ENCODE measurements at places on chromosomes 2 and 18.

- DNase-seq: no peak
Observed at GRCh38 chr18:28946471-28946870, 769.5 kb upstream of the CDH2 start.

DNA sequence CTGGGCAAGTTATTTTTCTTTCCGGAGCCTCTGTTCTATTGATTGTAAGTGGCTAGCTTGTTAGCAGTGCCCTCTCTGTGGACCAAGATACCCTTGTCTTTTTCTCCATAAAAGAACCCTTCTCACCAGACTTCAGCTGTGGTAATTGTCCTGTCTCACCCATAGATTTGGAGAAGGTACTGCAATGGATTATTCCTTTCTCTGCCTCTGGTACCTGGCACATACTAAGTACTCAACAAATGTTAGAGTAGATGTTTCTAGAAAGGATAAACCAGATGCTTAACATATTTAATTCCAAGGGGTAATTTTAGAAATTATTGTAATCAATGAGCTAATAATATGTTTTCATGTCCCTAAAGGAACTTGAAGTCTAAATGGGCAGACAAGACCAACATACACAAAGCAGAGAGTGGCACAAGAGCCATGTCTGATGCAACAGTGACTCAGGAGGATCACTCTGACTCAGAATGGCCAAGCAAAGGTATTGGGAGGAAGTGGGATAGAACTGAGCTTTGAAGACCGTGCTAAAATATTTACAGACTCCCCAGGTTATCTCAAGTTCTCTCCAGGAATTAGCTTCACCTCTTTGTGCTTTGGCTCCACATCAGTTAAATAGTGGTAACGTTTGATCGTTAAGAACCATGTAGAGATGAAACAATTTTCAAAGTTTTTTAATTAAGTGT, 129.7 kb upstream of the OSR1 start:
- no peak for DNase-seq

DNA sequence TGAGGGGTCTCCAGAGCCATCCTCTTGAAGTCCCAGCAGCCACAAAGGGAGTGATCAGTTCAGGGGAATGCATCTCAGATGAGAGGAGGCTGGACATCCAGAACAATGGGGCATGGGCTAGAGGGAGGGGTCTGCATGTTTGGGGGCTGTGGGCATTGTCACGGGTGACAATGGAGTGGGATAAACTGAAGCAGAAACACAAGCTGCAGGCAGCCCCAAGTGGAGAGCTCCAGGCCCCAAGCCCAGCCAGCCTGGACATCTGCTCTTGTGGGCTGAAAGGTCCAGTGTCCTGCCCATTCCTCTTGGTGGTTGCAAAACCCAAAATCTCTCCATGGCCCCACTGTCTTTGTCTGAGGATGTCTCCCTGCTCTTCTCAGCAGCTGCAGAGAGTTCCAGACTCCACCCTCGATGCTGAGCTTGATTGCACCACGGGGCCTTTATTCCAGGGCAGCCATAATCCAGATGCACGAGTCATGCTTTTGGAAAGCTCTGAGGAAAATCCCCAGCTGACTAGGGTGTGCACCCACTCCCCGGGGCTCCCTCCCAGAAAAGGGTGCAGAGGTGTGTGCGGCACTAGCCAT, 149.4 kb downstream of the TNS1 start:
- no peak for DNase-seq

- no peak for DNase-seq
Observed at GRCh38 chr2:145801210-145801609, 1281.3 kb upstream of the ZEB2 start.

DNA sequence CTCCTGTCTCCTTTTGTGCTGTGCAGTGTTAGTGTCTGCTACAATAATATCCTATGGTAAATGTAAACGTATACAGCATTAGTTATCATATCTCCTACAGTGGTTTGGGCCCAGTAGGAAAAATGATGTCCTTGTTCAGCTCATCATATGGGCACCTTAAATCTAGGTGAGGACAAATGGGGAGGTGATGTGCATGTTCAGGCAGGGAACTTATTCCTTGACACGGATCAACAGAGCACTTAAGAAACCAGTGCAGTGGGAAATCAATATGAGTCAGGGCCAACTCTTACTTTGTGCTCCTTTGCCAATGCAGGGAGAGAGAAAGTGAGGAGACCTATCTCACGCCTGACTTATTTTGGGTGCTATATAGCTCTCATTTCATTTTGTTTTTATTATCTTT, 76.4 kb downstream of the KLHL14 start:
- no peak for DNase-seq

GRCh38 chr2:58923869-58924268, 682.7 kb upstream of the FANCL start:
- DNase-seq: no peak

DNA sequence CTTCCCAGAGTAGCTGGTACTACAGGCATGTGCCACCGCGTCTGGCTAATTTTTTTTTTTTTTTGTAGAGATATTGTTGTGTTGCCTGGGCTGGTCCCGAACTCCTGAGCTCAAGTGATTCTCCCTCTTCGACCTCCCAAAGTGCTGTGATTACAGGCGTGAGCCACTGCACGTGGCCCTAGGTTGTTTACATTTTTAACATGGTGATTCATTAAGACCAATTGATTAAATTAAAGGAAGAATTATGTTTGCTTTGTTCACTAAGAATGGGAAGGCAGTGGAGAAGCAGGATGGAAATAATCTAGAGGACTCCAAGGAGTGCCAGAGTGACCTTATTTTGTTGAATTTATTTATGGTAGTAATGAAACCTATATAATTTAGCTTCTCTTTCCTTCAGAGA, 7.5 kb downstream of the LCLAT1 start:
- no peak for DNase-seq

DNA sequence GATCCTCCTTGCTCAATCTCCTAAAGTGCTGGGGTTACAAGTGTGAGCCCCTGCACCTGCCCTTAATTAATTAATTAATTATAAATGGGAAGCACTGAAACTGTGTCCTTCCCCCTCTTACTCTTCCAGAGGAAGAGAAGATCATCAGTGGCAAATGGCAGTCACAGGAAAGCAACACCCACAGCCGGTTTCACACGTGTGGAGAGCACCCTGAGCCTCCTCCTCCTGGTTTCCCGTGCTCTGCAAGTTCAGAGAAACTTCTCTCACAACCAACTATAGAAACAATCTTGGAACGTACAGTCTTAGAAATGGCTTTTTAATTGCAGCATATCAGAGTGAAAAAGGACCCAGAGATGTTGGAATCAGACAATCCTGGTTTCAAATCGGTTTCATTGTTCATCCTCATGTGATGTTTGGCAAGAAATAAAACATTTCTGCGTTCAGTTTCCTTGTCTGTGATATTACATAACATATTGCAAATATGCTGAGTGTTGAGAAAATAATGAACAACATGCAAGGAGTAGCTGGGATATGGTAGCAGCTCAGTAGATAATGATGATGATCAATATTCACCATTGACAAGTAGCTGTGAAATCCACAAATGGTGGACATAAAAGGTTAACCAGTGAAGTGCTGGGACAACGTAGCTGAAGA, 141.0 kb upstream of the KCTD1 start:
- no peak for DNase-seq

- DNase-seq: no peak
Observed at GRCh38 chr2:16680781-16681180, 15.1 kb upstream of the CYRIA start.

DNA sequence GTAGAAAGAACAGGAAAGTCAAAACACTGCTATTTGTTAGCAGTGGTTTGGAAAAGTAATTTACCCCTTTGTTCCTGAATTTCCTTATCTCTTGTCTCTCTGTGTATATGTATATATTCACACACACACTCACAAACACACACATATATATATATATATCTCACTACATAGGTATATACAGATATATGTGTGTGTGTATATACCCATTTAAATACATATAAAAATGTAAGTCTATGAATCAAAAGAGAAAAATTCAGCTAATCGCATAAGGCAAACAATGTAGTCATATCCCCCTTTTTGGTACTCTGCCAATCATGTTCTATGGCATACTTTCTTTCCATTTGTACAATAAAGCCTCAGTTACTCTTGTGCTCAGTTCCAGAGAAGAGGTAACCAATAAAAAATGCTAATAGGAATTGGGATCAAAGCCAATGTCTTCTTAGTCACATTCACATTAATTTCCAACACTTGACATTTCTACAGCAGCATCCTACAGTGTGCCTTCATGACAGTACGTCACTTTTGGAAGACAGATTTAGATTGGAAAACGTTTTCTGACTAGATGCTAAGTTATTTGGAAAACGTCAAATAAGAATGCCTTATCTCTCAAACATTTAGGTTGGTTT, 94.6 kb downstream of the MC4R start:
- no peak for DNase-seq

DNA sequence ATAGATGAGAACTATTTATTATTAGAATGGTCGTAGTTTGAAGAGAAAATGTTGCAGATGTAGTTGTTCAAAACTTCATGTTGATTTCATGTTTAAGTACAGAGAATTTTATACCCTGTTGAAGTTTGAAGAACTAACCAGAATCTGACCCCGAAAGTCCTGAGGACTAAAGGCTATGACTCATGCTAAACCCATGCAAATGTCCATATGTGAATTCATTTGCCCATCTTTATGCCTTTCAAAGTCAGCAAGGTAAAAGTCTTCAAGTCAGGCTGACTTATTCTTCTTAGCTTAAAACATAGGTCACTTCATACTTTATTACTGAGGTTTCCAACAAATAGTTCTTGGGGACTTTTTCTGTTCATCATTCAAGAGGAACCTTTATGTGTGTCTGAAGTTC, 185.5 kb downstream of the CCDC85A start:
- no peak for DNase-seq

GRCh38 chr2:21220930-21221329, 97.2 kb downstream of the TDRD15 start:
- no peak for DNase-seq

DNA sequence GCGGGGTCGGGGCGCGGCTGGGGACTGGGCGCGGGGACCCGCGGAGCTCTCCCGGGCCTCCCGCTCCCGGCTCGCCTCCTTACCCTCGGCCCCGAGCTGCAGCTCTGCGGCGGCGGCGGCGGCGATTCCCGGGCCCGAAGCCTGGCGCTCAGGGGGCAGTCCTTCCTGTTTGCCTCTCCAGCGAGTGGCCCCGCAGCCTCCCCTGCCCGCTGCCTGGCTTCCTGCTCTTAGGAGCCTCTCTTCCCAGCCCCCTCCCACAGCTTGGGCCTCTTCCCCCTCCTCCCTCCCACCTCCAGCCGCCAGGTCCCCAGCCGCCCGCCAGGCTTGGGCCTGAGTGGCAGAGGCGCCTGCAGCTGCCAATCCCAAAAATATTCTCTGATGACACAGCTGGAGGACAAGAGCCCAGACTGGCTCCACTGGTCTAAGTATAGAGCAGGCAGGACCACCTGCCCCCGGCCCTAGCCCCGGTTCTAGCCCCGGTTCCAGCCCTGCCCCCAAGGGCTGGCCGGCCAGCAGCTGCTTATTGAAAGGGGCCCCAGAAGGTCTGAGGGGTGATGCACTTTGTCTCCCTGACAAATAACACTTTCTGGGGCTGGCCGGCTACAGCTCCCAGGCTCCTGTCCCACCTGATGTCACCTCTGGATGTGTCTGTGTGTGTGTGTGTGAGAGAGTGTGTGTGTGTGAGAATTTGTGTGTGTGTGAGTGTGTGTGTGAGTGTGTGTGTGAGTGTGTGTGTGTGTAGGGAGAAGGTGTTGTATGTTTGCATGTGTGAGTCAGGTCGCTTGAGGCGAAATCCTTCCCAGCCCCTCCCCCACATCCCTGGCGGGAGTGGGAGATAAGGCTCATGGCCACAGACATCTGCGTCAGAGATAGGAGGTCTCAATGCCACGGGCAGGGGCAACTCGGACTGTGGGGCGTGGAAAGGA, at the start of gene OBSL1:
OBSL1 (minus strand) TSS at position 229 of the 926 bp plus-strand sequence. CDS start 307 bp downstream, outside the sequence.
- DNase-seq: no peak

- no peak for DNase-seq
Observed at GRCh38 chr2:223697892-223698645, 95.9 kb upstream of the SCG2 start.

GRCh38 chr2:79832511-79833234, 319.8 kb downstream of the CTNNA2 start:
- no peak for DNase-seq

Measured in stimulated activated CD4-positive, alpha-beta T cell treated with anti-CD3 and anti-CD28 coated beads, Interleukin-15, amount 100 ng/mL, for 1 hour (primary cell).